ENCODE measurements at places on chromosomes 7 and 10. TPM values are rescaled to one million over a fixed set of nuclear protein-coding genes. Genes with fewer than 3 reads are reported as not detected.

DNA sequence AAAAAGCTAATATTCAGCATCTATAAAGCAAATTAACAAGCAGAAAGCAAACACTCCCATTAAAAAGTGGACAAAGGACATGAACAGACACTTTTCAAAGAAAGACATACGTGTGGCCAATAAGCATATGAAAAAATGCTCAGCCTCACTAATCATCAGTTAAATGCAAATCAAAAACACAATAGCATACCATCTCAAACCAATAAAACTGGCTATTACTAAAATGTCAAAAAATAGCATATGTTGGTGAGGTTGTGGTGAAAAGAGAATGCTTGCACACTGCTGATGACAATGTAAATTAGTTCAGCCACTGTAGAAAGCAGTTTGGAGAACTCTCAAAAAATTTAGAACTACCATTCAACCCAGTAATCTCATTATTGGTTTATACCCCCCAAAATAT is 284.6 kb upstream of the KCND2 start:
- no peak for DNase-seq

DNA sequence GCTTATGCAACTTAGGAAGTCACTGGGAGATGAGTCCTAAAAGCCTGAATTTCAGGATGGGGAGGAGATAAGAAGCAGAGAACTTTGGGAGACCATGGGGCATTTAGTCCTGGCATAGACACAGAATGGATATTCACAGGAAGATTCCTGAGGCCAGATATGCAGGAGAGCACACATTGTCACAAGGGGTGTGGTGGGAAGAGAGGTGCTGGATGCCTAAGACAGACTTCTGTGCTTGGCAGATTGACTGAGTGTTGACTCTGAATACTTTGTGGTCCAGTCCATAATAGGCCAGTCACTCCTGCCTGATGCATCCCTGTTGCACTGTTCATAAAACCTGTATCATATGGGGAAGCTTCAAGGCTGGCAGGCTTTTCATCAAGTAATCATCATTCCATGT is 18.5 kb downstream of the SRI start:
- DNase-seq, result no peak

- no peak for DNase-seq
Observed at GRCh38 chr7:135160098-135160857, 10.2 kb downstream of the CYREN start.

DNA sequence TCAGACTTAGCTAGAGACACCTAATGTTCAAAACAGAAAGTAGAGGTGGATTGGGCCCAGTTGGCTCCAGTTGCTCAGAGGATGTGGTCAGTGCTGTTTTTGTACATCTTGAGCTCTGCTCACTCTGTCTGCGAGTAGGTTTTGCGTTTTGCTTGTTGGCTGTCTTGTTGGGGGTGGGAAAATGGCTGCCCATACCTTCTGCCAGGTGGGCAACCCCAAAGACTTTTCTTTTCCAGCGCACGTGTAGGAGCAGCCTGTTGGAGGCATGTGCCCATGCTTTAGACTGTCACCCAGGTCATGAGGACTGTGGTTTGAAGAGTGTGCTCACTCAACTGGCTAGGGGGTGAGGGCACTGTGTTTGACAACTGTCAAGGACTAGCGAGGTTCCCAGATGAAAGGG is 73.9 kb downstream of the KAT6B start:
- no peak for DNase-seq

DNA sequence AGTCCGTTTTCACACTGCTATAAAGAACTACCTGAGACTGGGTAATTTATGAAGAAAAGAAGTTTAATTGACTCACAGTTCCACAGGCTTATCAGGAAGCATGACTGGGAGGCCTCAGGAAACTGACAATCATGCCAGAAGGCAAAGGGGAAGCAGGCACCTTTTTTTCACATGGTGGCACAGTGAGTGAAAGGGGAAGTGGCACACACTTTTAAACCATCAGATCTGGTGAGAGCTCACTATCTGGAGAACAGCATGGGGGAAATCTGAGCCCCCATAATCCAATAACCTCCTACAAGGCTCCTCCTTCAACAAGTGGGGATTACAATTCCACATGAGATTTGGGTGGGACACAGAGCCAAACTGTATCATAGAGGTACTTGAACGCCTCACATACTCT is 30.0 kb downstream of the AGR3 start:
- no peak for DNase-seq

GRCh38 chr10:114395366-114396022 is 8.8 kb downstream of the AFAP1L2 start:
- no peak for DNase-seq

Gene GARS1
- total RNA-seq, result 38.8 TPM

Gene GPRIN2
- 16.9 TPM for total RNA-seq

Gene ASZ1
- total RNA-seq, result not detected

Gene TAS2R4
- total RNA-seq, result 2.2 TPM

Gene CRTAC1
- 3.8 TPM for total RNA-seq

Gene TRIL
- 3.3 TPM for total RNA-seq
